Thymus (tissue), 14 donors: ENCODE measurements at places on chromosomes 5 and 9.

DNA sequence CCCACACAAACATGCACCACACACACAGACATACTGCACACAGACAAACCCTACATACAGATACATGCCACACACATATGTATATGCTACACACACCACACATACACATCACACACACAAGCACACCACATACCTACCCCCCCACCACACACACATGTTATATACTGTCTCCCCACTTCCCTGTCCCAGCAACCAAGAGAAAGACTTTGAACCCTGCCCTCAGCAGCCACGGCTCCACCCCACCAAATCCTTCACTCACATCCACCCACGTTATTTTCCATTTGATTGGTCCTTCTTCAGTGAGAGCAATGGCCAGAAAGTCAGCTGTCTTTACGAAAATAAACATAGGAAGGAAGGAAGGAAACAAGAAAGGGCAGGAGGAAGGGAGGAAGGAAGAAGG is 479.8 kb downstream of the DIRAS2 start:
- DNase-seq, result no peak

- DNase-seq, result no peak
Observed at GRCh38 chr9:136371533-136371880, 2.0 kb downstream of the CARD9 start.

- no peak for DNase-seq
Observed at GRCh38 chr5:95347506-95348120, 43.6 kb upstream of the FAM81B start.

GRCh38 chr5:173457482-173457881 is 129.3 kb upstream of the STC2 start:
- DNase-seq, result no peak

DNA sequence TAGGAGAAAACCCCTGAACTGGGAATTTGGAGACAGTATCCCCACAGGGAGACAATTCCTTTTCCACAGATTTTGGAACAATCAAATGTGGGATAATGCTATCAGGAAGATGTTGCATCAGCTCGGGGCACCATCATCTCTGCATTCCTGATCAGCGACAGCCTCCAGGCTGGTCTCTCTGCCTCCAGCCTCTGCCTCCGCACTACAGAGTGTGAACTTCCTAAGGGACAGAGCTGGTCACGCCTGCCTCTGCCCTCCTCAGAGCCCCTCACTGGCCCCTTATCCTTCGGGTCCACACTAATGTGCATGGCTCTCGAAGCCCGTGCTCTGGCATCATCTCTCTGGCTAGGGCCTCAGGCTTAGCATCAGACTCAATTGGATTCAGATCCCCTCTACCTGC is 8.6 kb downstream of the FOXI1 start:
- DNase-seq, result no peak

DNA sequence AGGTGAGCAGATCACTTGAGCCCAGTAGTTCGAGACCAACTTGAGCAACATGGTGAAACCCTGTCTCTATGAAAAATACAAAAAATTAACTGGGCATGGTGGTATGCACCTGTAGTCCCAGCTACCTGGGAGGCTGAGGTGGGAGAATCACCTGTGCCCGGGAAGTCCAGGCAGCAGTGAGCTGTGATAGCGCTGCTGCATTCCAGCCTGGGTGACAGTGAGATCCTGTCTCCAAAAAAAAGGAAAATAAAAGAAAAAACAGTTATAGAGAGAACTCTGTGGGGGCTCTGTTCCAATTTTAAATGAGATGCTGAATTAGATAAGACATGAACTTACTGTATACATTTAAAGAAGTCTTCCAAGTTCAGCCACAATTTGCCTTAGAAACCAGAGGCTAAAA is 44.2 kb downstream of the SLC38A9 start:
- no peak for DNase-seq

DNA sequence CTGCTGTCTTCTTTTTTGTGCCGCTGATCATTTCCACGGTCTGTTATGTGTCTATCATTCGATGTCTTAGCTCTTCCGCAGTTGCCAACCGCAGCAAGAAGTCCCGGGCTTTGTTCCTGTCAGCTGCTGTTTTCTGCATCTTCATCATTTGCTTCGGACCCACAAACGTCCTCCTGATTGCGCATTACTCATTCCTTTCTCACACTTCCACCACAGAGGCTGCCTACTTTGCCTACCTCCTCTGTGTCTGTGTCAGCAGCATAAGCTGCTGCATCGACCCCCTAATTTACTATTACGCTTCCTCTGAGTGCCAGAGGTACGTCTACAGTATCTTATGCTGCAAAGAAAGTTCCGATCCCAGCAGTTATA is 17.1 kb downstream of the F2R start:
- no peak for DNase-seq

GRCh38 chr9:36247356-36247755 is 10.9 kb downstream of the GNE start:
- DNase-seq, result no peak

GRCh38 chr5:13403351-13403750 is 541.1 kb downstream of the DNAH5 start:
- no peak for DNase-seq

GRCh38 chr5:89309268-89309667 is 426.3 kb upstream of the MEF2C start:
- no peak for DNase-seq

DNA sequence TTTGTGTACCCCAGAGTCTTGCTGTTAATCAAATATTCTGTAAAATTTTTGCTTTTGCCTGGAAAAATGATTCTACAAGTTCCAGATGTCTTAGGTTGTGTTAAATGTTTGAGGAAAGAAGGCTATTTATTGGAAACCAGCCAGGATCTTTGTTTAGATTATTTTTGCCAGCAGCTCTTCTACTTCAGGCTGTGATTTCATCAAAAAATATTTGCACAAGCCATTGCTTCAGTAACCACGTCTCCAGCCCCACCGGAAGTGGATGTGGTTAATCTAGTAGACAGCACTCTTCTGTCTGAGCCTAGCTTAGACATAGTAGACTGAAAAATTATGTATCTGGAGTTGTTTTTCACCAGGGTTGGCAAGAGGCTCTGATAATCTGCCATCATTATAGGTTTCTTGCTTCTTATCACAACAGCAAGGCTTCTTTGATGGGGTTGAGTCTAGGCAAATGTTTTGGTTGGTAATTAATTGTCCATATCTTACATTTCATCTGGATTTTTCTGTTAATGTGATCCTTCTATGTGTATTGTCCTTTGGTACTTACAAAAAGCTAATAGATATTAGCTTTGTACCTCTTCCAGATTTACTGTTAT is 17.1 kb downstream of the KCTD16 start:
- peak; percentile 56 for DNase-seq

GRCh38 chr9:22241611-22242010 is 205.0 kb upstream of the DMRTA1 start:
- DNase-seq, result no peak

GRCh38 chr5:68028131-68028727 is 187.3 kb upstream of the PIK3R1 start:
- DNase-seq, result no peak
